ENCODE measurements at places on chromosomes 12 and 14.
A peak's percentile ranks its signal among the peaks of the same experiment; 100 is the strongest.

- DNase-seq: no peak
Observed at GRCh38 chr12:65500091-65500900, 221.8 kb downstream of the MSRB3 start.

- DNase-seq: no peak
Observed at GRCh38 chr14:30340495-30340894, 218.5 kb upstream of the G2E3 start.

- DNase-seq: no peak
Observed at GRCh38 chr14:54147282-54147681, 190.7 kb upstream of the BMP4 start.

DNA sequence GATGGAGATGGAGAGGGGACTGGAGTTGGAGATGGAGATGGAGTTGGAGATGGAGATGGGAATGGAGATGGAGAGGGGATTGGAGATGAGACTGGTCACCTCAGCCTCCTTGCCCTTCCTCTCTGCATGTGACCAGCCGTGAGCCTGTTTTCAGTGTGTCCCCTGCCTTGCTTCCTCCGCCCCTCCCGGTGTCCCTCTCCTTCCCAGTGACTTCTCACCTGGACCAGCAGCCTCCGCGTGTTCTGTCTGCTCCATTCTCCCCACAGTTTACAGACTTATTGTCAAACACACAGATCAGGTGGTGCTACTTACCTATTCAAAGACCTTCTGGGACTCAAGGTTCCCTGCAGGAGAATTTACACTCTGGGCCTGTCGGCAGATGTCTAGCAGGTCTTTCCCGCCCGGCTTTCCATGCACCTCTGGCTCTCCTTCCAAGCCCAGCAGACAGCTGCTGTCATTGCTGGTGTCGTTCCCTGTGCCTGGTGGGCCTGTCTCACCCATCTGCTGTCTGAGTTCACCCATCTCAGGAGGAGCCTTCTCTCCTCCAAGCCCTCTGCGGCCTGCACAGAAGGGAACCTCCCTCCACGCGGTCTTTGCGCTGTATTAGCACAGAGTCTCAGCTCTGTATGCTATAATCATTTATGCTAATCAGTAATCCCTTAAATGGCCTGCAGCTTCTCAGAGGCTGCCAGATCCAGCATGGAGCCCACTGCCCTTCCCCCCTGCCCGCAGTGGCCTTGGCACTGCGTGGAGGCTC is 62.1 kb downstream of the ADGRD1 start:
- DNase-seq: no peak

DNA sequence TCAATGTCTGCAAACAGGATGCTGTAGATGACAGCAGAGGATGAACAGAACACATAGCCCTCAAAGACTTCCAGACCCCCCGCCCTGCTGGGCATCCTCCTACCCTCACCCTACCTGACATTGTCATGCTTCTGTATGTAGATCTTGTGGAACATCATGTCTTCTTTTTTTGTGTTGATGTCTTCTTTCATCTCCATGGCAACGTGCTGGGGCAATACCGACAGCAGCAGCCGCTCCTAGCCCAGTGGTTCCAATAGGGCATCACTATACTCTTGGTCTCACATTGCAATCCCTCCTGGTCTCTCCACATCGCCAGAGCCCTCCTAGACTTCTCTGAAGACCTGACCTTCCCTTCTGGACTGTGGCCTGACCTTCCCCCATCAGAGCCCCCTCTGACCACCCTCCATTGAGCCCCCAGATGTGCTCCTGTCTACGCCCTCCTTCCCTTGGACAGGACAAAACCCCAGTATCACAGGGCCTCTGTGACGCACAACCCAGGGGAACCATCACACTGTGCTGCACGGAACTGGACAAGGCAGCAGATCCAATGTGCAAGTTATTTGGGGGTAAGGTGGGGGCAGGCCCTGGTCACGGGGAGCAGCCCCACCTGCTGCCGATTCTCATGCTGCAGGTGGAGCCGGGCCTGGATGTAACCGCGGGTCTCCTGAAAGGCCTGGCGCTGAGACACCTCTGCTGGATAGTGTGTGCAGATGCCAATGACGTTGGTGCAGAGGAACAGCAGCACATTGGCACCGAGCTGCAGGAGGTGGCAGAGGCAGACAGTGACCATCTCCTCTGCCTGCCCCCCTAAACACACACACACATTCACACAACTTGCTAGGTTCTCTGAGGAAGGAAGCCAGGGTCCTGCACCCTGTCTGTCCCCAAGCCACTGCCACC is 11.1 kb downstream of the ADCY6 start:
- DNase-seq: no peak

DNA sequence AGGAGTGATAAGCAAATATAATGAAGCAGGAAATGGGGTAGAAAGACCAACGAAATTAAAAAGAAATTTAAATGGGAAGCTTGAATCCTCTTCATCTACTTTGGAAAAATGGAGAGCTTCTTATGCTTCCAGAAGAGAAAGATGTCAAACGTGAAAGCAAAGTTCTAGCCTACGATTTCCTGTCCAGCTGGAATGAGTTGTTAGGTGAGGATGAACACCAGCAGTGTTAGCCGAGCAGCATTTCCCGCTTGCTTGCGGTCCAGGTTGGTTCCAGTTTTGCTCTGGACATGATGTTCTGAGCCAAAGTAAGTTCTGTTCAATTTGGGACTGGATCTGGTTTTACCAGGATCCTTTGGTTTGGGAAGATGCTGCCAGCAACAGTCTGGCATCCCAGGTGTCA is 78.9 kb downstream of the DACT1 start:
- no peak for DNase-seq

- peak; percentile 12 for DNase-seq
Observed at GRCh38 chr14:61178226-61179060, 102.7 kb downstream of the TMEM30B start.

DNA sequence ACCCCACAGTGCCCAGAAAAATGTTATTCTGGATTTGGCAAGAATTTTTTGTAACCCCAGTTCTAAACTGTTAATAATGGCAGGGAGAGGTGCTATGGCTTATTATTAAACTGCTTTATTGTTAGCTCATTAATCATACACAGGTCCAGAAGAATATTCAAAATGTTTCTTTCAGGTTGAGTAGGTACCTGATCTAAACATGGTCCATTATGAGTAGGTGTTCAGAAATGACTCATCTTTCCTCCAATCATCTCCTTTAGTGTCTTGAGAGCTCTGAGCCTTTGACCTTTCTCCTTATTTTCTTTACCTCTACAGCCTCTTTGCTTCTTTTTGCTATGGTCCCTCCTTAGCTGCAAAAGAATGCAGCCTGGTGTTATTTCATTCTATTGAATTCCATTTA is 211.0 kb upstream of the GARIN6 start:
- no peak for DNase-seq

DNA sequence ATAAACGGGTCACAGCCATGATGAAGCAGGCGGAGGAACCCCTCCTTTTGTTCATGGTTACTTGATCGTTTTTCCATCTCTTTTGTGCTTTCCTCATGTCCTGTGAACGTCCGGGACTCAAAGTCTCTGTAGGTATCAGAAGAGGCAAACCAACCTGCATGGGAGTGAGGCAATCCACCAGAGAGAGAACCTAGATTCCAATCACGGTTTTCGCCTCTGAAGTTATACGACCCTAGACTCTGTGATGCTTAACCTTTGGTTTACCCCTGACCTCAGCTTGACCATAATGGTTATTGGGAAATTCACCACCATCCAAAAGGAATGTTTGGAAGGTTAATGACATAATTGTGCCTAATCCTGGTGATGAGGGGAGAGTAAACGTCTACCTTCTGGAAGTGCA is 186.8 kb upstream of the PRICKLE1 start:
- DNase-seq: no peak

DNA sequence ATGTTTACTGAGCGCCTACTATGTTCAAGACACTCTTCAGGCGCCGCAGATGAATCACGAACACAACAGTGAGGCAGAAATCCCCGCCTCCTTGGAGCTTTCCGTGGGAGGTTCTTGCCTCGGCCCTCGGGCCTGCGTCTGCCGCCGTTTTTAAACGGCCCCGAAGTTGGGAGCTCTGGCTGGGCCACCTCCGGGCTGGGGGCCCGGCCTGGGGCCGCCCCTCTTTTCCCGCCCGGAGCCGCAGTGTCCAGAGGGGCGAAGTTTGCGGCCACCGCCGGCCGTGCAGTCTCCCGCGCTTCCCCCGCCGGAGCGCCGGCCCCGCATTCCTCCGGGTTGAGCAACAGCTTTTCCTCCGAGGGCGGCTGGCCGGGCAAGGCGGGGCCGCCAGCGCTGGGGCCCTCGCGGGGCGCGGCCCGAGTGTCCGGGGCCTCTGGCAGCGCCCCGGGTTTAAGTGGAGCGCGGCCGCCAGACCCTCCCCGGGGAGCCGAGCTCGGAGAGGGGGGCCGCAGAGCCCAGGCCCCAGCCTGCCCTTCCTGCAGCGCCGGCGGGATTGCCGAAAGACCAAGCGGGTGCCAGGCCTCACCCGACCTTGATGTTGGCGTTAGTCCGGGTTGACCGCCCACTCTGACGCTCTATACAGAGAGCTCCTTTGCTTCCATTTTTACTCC is 18.7 kb upstream of the CTDSP2 start:
- DNase-seq: no peak

DNA sequence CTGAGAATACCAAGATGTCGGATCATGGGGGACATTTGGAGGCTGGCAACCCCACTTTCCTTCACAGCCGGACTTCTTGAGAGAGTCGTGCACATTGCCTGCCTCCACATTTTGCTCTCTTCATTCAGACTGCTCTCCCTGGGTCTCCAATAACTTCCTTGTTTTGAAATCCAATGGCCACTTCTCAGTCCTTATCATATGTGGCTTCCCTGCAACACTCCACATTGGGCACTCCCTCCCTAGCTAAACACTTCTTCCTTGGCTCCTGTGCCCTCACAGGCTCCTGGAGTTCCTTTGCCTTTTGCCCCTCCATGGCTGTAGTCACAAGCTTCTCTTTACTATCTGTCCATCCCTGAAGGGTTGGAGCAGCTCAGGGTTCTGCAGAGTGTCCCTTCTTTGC is 30.1 kb downstream of the NPC2 start:
- DNase-seq: no peak

- no peak for DNase-seq
Observed at GRCh38 chr12:4091016-4091743, 182.4 kb upstream of the CCND2 start.

DNA sequence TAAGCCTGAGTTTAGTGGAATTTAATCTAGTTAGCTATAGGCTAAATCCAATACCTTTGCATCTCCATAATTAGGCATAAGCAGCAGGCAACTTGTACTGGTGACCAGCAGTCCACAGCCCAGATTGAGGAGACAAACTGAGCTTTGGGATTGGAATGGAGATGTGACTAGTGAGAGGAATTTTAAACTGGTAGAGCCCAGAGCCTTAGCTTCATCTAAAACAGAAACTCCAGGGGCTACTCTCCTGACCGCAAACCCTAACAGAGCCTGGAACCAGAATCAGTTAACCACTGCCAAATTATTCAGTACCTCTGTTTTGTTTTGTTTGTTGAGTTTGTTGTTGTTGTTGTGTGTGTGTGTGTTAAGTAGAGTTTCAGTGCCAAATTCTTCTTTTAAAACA is 53.2 kb downstream of the TSPAN19 start:
- no peak for DNase-seq

DNA sequence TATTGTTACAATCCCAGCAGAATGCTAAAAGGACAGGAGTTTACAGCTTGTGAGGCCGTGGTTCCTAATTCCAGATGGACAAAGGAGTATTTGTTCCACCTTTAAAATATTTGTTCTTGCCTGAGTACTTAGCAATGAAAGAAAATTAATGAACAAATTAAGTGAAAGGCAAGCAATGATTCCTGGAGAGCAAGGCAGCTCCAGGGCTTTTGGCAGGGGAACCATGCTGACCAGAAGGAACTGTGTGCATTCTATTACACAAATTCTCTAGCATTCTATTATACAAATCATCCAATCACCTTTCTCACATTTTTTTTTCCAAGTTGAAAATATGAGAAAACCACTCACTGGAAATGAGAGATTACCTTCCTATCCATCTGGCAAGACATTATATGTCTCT is 1.8 kb upstream of the BMAL2 start:
- no peak for DNase-seq

DNA sequence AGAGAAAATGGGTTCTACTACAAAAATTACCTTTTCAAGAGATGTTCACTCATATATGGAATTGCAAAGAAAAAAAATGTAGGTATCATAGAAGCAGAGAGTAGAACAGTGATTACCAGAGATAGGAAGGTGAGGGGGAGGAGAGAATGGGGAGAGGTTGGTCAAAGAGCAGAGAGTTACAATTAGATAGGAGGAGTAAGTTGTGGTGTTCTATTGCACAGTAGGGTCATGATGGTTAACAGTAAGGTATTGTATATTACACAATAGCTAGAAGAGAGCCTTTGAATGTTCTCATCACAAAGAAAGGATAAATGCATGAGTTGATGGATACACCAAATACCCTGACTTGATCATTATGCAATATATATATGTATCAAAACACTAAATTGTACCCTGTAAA is 145.8 kb downstream of the TMEM117 start:
- DNase-seq: no peak

GRCh38 chr12:123126294-123127181 is 24.4 kb downstream of the PITPNM2 start:
- no peak for DNase-seq

DNA sequence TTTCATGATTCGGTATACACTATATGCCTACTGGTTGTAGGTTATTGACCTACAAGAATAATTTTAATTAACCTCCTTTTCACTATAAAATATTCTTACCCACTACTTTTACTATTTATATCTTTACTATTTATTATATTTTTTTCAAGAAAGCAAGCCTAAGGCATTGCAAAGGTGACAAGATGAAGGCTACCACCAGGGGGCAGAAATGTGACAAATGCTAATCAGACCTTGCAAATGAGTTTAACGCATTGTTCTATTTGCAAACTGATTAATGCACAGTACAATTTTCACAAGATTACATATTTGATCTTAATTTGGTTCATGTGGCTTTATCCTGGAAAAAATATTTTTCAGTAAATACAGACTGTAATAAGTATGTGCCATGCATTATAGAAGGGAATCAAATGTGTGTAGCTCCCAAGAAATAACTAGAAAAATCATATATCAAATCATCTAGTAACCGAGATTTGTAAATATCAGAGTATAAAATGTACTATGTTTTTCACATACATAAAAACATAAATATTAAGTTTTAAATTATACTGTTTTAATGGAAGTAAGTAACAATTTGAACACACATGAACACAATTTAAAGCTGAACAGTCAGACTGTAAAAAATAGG is 107.0 kb downstream of the ADAMTS20 start:
- no peak for DNase-seq

- DNase-seq: no peak
Observed at GRCh38 chr14:74169906-74170305, 69.3 kb upstream of the VSX2 start.

DNA sequence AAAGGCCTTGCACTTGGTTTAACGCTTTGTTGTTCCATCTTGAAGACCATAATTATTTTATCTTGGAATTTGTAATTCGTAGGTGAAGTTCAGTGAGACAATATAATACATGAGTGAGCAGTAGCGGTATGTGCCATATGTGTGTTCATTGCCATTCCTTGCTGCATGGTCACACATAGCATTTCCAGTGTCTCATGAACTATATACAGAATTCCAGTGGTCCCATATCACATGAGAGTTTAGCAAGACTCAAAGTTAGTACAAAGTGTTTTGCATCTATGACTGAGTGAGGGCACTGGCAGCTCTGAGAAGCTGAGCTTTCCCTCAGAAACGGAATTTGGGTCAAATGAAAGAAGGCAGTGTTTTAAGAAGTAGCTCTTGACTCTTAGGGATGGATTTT is 359.8 kb downstream of the FOXG1 start:
- no peak for DNase-seq

All from stimulated activated CD4-positive, alpha-beta T cell treated with anti-CD3 and anti-CD28 coated beads, Interleukin-15, amount 100 ng/mL, for 1 hour (primary cell).